ENCODE measurements at places on chromosomes 16 and 17. TPM values are rescaled to one million over a fixed set of nuclear protein-coding genes. Genes with fewer than 3 reads are reported as not detected.

GRCh38 chr17:11557727-11558452 lies 40.4 kb upstream of the DNAH9 start:
- H3K36me3 ChIP-seq, result no peaks in the 10 kb centered on the region
- no peak overlapping the region for H3K4me3 ChIP-seq
- no peaks in the 10 kb centered on the region for H3K27me3 ChIP-seq
- H3K27ac ChIP-seq, result no peak overlapping the region
- DNase-seq, result no peak

DNA sequence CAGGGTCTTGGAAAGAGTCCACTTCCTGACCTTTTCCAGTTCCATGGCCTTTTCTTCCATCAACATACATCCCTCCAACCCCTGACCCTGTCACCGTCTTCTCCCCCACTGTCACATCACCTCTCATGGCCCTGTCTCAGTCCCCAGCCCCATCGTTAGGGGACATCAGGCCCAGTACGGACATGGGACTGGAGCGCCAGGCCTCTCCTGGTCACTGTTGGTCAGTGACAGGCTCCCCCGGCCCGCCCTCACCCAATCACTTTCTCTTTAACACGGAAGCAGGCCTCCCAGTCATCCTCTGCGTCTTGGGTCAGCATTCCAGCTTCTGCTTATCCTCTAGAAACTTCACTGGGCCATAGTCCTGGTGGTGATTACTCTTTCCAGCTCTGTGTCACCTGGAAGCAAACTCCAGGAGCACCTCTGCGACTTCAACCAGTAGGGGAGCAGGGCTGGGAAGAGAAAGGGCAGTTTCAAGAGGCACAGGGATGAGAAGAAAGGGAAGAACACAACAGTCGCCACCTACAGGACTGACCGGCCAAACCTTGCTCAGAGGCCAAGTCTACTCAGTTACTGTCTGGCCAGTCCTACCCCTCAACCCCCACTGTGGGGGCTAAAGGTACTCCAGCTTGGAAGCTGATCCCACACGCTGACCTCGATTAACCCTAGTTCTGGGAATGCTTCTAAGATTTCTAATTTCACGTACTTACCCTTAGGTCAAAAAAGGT lies 15.9 kb upstream of the ICAM2 start:
- no peak overlapping the region for H3K4me3 ChIP-seq
- H3K27me3 ChIP-seq, result no peaks in the 10 kb centered on the region
- no peak overlapping the region for H3K27ac ChIP-seq

Gene GNG13
- not detected for total RNA-seq

Gene KRT25
- not detected for total RNA-seq

DNA sequence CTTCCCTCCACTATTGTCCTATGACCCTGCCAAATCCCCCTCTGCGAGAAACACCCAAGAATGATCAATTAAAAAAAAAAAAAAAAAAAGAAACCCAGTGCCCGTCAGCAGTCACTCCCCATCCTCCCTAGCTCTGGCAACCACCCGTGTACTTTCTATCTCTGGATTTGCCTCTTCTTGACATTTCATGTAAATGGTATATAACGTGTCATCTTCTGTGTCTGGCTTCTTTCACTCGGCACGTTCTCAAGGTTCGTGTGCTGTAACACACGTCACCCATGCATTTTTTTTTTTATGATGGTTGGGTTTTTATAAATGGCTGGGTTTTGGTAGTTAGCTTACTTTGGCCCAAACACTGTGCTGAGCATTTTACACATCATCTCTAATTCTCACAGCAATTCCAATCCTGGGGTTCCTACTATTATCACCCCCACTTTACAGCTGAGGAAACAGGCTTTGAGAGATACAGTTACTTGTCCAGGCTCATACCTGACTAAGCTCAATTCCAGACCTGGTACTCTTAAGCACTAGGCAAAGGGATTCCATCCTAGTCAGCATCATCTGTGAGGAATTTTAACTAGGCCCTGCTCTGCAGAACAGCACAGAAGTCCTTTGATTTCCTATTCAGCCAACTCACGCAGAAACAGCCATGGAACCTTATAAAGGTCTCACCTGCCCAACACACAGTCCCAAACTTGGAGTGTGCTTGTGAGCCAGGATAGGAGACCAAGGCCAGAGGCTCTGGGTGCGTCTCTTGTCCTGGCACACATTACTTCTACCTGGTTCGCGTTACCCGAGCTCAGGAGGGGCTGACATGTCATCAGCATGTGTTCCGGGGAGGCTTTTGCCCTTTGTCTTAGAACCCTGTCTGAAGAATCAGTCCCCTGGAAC lies 11.7 kb downstream of the NDUFAB1 start:
- no peaks in the 10 kb centered on the region for H3K4me1 ChIP-seq
- H3K4me3 ChIP-seq, result no peak overlapping the region
- no peaks in the 10 kb centered on the region for H3K27me3 ChIP-seq
- no peak overlapping the region for H3K27ac ChIP-seq
- no peak for DNase-seq

GRCh38 chr16:24652209-24652712 lies 77.2 kb upstream of the TNRC6A start:
- H3K27me3 ChIP-seq, result no peaks in the 10 kb centered on the region
- no peak overlapping the region for H3K27ac ChIP-seq
- no peaks in the 10 kb centered on the region for H3K36me3 ChIP-seq
- no peak overlapping the region for H3K4me3 ChIP-seq
- no peak for DNase-seq
- H3K4me1 ChIP-seq, result no peaks in the 10 kb centered on the region

GRCh38 chr17:17426184-17426583 lies 50.6 kb upstream of the MED9 start:
- no peaks in the 10 kb centered on the region for H3K27me3 ChIP-seq
- no peaks in the 10 kb centered on the region for H3K4me1 ChIP-seq
- H3K36me3 ChIP-seq, result no peaks in the 10 kb centered on the region
- no peak overlapping the region for H3K4me3 ChIP-seq
- H3K27ac ChIP-seq, result no peak overlapping the region
- no peak for DNase-seq

Gene WSB1
- total RNA-seq, result 197 TPM

Gene TMEM220
- 0.15 TPM for total RNA-seq

DNA sequence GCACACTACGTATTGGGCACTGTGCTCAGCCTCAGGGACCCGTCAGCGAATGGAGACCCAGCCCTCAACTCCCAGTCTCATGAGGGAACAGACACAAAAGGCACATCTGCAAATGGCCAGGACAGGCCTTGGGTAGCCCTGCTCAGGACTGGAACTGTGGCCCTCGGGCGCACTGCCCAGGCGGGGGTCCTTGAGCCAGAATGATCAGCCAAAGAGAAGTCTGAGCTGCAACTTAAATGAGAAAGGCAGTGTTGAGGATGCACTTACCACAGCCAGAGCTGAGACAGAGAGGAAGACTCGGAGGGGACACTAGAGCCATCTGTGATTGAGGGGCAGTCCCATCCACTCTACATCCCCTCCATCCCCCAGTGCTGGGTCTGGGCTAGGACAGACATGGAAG lies 117.3 kb downstream of the C16orf95 start:
- H3K27ac ChIP-seq, result no peak overlapping the region
- no peak overlapping the region for H3K4me3 ChIP-seq
- DNase-seq, result no peak
- no peaks in the 10 kb centered on the region for H3K36me3 ChIP-seq
- H3K4me1 ChIP-seq, result no peaks in the 10 kb centered on the region

Gene HIC1
- total RNA-seq, result 2.6 TPM

- peaks cover 39% of the 10 kb centered on the region for H3K27me3 ChIP-seq
- H3K4me3 ChIP-seq, result no peak overlapping the region
Observed at GRCh38 chr16:799111-799947, 1.2 kb downstream of the GNG13 start.

- no peaks in the 10 kb centered on the region for H3K27me3 ChIP-seq
- no peak overlapping the region for H3K4me3 ChIP-seq
- no peaks in the 10 kb centered on the region for H3K4me1 ChIP-seq
- no peak overlapping the region for H3K27ac ChIP-seq
Observed at GRCh38 chr16:76376988-76377387, 99.8 kb downstream of the CNTNAP4 start.

DNA sequence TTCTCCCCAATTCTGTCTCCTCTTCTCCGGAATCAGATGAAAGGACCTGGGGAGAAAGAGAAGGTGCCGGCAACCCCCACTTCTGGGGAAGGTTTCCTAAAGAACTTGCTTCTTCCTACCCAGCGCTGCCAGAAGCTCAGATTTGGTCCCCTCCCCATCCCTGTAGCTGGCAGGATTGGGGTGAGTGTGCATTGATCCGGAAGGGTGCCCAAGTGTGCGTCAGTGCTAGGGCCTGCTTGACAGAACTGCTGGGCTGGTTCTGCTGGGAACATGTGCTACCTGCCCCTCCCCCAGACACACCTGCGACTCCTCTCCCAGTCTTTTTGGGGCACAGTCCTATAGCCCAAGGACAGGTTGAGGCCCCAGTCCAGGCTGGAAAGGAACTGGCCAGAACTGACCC lies 3.3 kb downstream of the ARL4D start:
- H3K4me3 ChIP-seq, result no peak overlapping the region
- H3K36me3 ChIP-seq, result no peaks in the 10 kb centered on the region
- DNase-seq, result no peak

DNA sequence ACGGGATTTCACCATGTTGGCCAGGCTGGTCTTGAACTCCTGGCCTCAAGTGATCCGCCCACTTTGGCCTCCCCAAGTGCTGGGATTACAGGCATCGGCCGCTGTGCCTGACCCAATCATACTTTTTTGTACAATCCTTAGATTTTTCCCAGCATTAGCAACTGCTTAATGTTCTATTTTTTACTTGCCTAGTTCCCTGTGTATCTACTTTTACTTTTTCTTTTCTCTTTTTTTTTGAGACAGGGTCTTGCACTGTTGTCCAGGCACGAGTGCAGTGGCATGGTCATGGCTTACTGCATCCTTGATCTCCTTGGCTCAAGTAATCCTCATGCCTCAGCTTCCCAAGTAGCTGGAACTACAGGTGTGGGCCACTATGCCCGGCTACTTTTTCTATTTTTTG lies 9.5 kb downstream of the GRB2 start:
- no peaks in the 10 kb centered on the region for H3K36me3 ChIP-seq
- no peak for DNase-seq
- H3K27ac ChIP-seq, result peak overlapping the region; percentile 90
- no peaks in the 10 kb centered on the region for H3K27me3 ChIP-seq
- no peak overlapping the region for H3K4me3 ChIP-seq
- H3K4me1 ChIP-seq, result peaks cover 28% of the 10 kb centered on the region

Gene PIPOX
- total RNA-seq, result 6.5 TPM

DNA sequence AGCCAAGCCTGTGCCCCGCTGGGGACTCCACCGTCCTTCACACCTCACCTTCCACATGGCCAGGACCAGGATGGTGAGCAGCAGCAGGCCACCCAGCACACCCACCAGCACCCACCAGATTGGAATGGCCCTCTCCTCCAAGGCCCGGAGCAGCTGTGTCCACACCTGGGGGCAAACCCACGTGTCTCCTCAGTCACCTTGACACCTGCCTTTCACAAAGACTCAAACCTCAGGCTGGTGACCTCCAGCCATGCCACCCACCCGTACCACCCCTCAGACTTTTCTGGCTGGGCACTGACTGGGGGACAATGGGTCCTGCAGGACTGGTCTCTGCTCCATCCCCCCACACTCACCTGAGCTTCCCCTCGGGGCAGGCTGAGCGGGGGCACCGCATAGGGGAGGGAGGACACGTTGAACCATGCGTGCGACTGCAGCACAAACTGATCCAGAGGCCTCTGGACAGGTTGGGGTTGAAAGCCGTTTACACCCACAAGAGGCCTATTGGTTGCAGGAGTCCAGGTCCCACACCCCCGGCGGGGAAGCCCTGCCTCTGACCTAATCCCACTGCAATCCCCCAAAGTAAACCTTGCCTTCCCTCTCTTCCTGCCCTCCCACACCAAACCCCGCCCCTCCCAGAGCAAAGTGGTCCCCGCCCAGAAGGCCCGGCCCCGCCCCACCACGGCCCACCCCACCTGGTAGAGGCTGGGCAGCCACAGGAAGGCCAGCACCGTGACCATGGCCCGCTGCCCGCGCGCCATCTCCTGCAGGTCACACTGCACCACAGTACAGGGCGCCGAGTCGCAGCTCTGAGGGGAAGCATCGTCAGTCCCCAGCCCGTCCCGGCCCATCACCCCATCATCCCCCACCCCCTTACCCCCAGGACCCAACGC lies 10.9 kb upstream of the FAM171A2 start:
- no peaks in the 10 kb centered on the region for H3K27me3 ChIP-seq
- no peak overlapping the region for H3K27ac ChIP-seq
- no peaks in the 10 kb centered on the region for H3K4me1 ChIP-seq
- no peaks in the 10 kb centered on the region for H3K36me3 ChIP-seq
- H3K4me3 ChIP-seq, result no peak overlapping the region
- no peak for DNase-seq

GRCh38 chr17:74618451-74618850 lies 5.1 kb downstream of the CD300E start:
- no peaks in the 10 kb centered on the region for H3K27me3 ChIP-seq
- no peak for DNase-seq
- H3K4me3 ChIP-seq, result no peak overlapping the region
- no peaks in the 10 kb centered on the region for H3K4me1 ChIP-seq
- H3K27ac ChIP-seq, result no peak overlapping the region
- H3K36me3 ChIP-seq, result no peaks in the 10 kb centered on the region

DNA sequence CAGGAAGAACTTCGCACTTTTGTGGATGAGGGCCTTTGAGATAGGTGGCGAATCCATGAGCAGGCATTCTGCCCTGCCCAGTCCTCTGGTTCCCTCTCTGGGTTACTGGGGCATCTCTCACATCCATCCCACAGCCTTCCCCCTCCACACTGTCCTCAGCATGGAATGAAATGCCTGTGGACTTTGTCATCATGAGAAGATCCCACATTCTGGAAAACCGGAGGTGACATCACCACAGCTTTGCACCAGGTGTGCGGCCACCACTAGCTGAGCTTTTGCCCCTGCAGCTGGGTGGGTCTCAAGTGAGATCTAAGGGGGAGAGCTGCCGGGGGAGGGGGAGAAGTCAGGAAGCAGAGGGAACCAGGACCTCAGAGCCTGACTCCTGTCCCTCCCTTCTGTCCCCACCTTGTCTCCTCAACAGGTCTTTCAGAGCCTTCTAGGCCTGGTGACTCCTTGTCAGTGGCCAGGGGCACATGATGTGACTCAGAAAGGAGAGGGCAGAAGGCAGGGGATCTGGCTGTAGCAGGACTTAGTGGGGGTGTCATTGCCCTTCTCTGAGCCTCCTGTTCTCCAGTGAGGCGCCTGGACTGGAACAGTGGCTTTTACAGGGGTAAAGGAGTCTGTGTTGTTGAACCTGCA lies 40.0 kb upstream of the DLX4 start:
- no peaks in the 10 kb centered on the region for H3K4me1 ChIP-seq
- H3K36me3 ChIP-seq, result no peaks in the 10 kb centered on the region
- H3K27ac ChIP-seq, result no peak overlapping the region
- no peaks in the 10 kb centered on the region for H3K27me3 ChIP-seq
- H3K4me3 ChIP-seq, result no peak overlapping the region

Gene OTOA
- total RNA-seq, result 0.51 TPM

DNA sequence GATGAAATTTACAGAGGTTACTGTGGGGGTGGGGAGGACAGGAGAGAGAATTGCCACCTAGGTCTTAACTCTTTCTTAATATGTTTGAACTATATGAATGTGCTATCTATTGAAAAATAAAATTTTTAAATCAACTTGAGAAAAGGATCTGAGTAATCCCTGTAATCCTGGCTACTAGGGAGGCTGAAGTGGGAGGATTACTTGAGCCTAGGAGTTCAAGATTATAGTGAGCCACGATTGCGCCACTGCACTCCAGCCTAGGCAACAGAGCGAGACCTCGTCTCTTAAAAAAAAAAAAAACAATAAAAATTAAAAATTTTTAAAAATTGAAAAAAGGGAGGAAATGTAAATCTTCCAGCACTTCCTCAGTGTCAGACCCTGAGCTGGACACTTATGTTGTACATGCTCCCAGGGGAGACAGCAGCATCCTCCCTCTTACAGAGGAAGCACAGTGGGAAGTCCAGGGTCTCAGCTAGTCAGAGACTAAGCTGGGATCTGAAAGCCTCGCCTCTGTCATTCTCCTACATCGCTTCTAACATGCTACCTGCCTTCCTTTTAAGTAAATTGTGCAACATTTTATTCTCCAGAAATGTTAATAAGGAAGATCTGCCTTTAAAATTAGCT lies 21.9 kb downstream of the PMM2 start:
- no peaks in the 10 kb centered on the region for H3K4me1 ChIP-seq
- no peak overlapping the region for H3K27ac ChIP-seq
- no peak overlapping the region for H3K4me3 ChIP-seq
- peaks cover 14% of the 10 kb centered on the region for H3K36me3 ChIP-seq
